ENCODE measurements at places on chromosomes 4 and X.

- no peak for DNase-seq
Measured at GRCh38 chrX:84168574-84168973, 19.4 kb downstream of the RPS6KA6 start.

DNA sequence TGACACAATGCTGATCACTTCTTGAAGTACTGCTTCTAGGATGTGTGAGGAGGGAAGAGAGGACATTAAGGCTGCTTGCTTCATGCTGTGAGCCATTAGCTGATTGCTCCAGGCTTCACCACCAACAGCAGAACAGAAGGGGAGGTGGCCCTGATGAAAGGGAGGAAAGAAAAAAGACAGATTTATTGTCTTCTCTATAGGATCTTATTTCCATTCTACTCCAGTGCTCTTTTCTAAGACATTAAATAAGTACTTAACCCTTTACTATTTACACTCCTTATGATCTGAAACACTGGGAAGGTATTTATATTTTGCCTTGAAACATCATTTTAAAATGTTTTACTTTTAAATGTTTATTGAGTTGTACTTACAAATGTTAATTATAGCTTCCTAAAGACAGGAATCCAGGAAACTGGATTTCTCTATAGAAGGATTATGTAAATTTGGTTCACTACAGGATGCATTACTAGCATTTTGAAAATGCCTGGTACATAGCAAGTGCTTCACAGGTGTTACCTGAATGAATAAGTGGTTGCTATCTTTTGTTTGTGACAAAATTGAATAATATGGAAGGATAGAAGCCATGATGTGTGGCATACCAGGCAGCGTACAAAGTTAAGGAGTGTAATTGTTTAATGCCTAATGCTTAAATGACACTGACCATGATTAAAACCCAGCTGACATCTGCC, 680.9 kb upstream of the ATOH1 start:
- DNase-seq = no peak

DNA sequence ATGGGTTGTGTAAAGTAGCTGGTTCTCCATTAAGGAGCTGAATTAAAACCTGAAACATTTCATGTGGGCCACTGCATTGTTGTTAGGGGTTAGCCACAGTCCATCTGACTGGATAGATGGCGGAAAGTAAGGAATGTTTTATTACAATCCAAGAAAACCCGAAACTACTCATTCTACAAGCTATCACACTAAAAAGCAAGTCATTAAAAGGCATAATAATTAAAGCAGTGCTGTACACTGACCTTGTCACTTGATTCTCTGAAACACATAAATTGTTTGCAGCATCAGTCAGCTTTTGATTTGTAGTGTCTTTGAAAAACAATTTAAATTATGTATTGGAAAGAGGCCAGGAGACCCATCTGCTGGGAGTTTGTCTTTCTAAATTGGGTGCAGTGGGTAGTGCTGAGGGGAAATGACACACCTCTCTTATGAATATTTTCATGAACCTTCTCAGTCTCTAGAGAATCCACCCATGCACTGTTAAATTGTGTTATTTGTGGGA, 75.7 kb upstream of the ANK2 start:
- DNase-seq = no peak

DNA sequence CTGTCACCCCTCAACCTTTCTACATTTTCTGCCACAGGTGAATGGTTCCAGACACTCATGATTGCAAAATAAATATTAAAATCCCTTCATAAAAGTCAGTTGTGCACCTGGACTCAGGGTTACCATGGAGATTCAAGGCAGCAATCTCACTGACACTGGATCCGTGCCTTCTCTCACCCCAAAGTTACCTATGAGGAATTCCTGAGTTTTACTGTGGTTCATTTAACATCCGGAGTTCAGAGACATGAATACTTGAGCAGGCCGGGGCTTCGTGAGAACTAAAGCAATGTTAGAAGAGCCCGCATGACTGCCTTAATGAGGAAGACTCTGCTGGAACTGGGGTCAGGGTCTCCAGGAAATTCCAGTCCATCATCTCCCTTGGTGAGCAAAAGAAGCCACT, 12.5 kb upstream of the CLNK start:
- no peak for DNase-seq

GRCh38 chrX:7346021-7346420, 198.1 kb upstream of the PUDP start:
- no peak for DNase-seq

DNA sequence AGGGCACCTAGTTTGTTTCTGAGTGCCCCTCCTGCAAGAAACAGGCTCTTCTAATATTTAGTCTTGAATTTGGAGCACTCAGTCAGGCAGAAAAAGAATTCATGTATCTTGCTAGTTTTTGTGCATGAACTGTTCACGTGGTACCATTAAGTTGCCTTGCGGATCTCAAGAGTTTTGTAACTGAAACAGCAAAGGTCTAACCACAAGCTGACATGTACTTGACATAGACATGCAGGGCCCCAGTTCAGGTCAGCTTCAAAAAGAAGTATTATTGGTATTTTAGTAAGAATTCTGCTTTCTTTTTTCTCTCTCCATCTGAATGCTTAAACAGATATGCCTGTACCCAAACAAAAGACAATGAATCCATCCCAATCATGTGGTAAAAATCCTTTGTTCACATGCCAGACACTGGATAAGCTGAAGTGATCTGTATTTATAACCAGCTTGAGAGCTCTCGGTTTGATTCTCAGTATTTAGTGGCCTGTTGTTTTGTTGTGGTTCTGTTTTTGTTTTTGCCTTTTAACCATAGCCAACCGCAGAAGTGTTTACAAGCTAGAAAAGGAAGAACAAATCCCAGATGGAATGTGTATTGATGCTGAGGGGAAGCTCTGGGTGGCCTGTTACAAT, 13.0 kb downstream of the RGN start:
- DNase-seq = no peak

- DNase-seq = no peak
Measured at GRCh38 chr4:7394681-7395451, 39.9 kb downstream of the PSAPL1 start.

DNA sequence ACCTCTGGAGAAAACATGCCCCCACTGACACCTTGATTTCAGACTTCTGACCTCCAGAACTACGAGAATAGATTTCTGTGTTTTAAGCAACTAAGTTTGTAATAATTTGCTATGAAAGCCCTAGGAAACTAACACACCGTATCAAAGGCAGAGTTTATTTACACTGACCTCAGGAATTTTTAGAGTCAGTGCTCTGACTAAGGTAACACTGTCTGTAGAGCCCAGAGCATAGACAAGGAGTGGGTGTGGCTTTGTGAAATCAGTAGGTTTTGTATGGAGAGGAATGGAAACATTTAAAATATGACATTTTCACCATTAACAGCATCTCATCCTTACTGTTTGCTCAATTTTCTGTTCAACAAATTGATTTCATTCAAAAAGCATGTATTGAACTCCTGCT, 764.4 kb upstream of the PCDH10 start:
- DNase-seq = no peak

DNA sequence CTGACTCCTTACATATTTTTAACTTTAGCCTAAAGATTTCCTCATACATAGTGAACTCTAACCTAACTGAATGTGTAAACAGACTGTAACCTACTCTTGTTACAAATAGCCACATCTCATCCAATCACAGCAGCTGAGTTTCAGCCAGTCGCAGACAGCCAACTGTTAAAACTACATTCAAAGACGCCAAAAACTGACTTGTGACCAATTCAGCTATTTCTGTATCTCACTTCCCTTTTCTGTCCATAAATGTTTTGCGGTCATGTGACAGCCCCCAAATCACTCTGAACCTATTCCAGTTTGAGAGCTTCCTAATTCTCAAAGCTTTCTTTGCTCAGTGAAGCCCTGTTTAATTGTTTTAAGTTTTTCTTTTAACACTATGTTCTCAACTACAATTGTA, 2731.9 kb downstream of the ARAP2 start:
- no peak for DNase-seq
